ENCODE measurements at places on chromosomes 1 and 21.

DNA sequence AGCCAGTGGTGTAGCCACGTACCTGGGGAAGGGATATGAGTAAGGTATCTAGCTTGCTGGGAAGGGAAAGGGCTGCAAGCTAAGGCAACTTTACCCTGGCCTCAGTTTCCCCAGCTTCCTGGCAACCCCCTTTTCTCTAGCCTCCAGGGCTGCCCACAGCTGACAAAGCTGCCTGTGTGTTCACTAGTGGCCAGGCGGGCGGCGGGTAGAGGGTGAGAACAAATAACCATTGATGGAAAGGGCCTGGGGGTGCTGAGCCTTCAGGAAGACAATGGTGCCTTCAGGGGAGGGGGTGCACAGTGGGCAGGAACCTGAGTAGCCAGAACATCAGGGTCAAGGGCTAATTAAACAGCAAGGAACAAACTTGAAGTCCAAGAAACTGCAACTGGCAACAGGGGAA is 6.1 kb downstream of the CERS2 start:
- no peak for DNase-seq

- no peak for DNase-seq
These were observed 18.3 kb downstream of the PPT1 start for GRCh38 chr1:40078512-40079333.

- no peak for DNase-seq
These were observed 37.0 kb upstream of the TENT5B start for GRCh38 chr1:27049607-27050006.

GRCh38 chr1:203480525-203481084 is 5.0 kb downstream of the PRELP start:
- peak; percentile 88 for DNase-seq

DNA sequence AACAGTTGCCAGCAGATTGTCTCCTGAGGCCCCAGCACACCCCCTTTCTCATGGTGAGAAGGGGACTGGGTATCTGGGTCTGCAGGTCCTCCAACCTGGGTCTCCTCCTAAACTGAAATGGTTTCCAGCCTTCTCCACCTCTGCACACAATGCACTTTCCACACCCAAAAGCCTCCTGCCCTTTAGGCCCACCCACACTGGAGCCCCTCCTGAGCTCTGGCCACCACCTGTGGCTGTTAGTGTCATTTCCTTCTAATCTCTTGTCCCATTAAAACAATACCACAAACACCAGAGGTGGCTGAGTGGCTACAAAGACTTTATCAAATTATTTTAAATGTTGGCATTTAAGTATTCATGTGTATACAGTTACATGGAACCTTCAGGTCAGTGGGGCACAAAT is 11.5 kb downstream of the GPR3 start:
- DNase-seq, result no peak

DNA sequence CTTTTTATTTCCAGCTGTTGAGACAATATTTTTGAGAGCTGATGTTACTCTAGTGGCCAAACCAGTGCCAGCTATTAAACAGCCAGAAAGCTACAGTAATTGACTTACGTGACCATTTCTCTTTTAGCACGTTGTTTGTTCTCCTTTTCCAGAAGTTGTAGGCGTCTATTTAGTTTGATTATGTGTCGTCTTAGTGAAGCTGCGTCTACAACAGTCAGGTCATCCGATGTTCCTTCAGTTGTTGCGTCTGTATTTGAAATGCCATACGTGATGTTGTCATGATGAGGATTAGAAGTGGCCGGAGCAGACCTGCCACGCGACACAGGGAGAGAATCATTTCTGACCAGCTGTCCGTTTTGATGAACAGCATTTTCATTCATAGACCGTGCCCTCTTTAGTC is 38.2 kb downstream of the TMEM51 start:
- DNase-seq, result no peak

DNA sequence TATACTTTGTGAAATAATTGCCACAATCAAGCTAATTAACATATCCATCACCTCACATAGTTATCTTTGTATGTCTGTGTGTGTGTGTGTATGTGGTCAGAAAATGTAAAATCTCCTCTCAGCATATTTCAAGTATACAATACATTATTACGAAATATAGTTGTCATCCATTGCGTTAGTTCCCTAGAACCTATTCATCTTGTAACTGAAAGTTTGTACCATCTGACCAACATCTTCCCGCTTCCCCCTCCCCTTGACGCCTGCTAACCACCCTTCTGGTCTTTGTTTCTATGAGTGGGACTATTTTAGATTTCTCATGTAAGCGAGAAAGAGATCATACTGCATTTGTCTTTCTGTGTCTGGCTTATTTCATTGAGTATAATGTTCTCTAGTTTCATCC is 455.3 kb downstream of the KCNT2 start:
- no peak for DNase-seq

DNA sequence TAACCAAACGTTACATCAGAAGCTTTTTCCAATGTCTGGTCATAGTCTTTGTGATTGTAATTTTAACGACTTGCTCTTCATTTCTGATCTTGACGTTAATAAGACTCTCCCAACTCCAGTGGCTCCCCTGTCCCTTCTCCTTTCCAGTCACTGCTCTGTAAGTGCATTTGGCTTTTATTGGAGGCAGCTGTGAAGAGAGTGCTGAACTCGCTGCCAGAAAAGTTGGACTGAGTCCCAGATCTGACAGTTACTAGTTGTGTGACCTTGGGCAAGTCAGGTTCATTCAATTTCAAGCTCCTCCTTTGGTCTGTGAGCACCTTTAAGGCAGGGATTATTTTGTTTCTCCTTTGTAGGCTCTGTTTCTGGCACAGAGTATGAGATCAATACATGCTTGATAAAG is 109.6 kb upstream of the TSPAN2 start:
- no peak for DNase-seq

GRCh38 chr21:31352836-31353235 is 8.8 kb upstream of the TIAM1 start:
- DNase-seq, result no peak

GRCh38 chr1:56788588-56788987 is 30.6 kb downstream of the FYB2 start:
- DNase-seq, result peak; percentile 65

- no peak for DNase-seq
These were observed 32.7 kb upstream of the KHDRBS1 start for GRCh38 chr1:31980835-31981455.

Measured in Peyer's patch (tissue), 4 donors.